ENCODE measurements at places on chromosomes 13 and 19.

GRCh38 chr19:6723108-6723618 lies 2.7 kb upstream of the C3 start:
- DNase-seq: no peak

- DNase-seq: no peak
These were observed 22.8 kb downstream of the SUGP2 start for GRCh38 chr19:19010551-19010950.

- DNase-seq: no peak
These were observed 133.0 kb downstream of the DCT start for GRCh38 chr13:94346261-94347019.

DNA sequence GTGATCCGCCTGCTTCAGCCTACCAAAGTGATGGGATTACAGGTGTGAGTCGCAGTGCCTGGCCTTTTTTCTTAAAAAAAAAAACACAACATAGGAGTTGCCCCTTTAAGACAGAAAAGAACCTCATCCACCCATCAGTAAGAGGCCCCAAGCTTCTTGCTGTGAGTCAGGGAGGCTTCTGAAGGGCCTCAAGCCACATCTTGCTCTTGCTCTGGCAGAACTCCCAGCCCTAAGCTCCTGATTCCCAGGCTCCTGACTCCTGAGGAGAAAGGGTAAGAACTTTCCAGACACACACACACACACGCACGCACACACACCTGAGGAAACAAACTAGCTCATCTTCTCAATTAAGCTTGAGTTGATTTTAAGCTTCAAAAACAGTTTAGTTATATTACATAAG lies 6.9 kb downstream of the ETFB start:
- no peak for DNase-seq

DNA sequence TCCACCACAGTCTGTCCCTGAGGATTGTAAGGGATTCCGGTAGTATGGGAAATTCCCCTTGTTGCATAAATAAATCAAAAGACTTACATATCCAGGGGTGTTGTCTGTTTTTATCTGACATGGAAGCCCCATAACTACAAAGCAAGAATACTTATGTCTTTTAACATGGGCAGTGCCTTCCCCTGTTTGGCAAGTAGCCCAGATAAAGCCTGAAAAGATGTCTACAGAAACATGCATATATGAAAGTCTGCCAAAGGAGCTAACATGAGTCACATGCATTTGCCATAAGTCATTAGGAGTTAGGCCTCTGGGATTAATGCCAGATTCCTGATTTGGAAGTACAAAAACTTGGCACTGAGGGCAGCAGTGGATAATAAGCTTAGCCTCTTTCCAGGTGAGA lies 62.1 kb downstream of the ZNF737 start:
- no peak for DNase-seq

GRCh38 chr13:30140973-30141372 lies 166.4 kb downstream of the KATNAL1 start:
- DNase-seq: no peak

- DNase-seq: no peak
These were observed 152.6 kb upstream of the KL start for GRCh38 chr13:32863596-32863995.

DNA sequence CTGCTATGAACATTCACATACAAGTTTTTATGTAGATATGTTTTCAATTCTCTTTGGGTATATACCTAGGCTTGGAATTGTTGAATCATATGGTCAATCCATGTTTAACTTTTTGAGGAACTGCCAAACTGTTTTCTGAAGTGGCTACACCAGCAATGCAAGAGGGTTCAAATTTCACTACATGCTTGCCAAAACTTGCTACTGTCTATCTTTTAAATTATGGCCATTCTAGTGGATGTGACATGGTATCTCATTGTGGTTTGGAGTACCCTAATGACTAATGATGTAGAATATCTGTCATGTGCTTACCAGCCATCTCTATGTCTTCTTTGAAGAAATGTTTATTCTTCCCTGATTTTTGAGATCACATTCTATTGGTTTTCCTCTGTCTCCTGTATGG lies 860.3 kb downstream of the DIAPH3 start:
- peak; percentile 30 for DNase-seq

DNA sequence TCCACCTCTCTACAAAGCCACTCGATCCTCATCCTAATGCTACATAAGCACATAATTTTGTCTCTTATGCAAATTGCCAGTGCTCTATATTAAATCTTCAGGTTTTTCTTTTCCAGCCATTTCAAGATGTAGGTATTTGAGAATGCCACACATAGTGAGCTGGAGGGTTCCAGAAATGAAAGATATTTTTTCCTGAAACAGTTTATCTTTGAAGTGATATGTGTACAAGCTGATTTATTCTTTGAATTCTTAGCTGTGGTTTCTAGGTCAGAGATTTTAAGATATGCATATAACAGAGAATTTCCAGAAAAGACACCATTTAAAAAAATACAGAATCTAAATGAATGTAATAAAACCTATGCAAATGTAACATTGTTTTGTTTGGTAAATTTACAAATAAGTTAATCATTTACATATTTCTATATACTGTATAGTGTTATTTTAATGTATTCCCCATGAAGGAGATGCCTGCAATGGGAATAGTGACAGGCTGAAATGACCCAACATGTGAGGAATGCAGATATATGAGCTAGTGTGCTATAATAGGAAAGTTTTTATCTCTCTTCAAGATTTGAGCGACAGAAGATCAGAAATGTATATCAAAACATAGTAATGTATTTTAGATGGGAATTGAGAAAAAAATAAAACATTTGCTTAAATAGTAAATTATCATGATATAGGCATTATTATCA lies 570.2 kb downstream of the SLITRK1 start:
- no peak for DNase-seq

DNA sequence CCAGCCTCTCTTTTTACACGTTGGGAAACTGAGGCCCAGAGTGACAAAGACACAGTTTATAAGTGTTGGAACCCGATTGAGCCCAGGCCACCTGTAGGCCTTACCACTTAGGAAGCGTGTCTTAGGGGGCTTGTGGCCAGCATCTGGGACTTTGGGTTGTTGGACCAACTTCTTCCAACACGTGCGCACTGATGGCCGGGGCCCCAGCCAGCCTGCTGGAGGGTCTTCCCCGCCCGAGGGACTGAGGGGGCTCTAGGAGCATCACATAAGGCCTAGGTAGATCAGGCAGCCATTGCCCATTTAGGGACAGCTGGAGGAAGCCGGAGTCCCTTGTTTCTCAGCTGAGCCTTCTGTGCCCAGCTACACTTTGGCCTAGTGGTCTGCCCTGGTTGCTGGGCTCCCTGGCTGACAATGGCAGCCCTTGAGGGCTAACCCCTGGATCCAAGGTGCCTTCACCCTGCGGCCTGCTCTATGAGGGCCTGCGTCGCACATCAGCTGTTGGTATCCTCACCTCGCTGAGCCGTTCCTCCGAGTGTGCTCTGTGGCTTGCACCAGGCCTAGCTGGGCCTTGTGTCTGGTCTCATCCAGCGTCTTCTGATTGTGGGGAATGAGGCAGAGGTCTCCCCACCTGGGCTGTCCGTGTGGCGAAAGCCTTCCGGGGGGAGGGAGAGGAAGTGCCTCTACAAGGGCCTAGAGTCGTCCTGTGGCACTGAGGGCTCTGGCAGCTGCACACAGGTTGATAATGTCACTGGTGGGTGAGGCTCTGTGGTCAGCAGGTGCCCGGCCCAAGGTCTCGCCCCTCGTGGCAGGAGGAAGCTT lies 1.2 kb downstream of the RAB11B start:
- DNase-seq: no peak

- no peak for DNase-seq
These were observed 3.0 kb upstream of the C19orf81 start for GRCh38 chr19:50646074-50646807.

DNA sequence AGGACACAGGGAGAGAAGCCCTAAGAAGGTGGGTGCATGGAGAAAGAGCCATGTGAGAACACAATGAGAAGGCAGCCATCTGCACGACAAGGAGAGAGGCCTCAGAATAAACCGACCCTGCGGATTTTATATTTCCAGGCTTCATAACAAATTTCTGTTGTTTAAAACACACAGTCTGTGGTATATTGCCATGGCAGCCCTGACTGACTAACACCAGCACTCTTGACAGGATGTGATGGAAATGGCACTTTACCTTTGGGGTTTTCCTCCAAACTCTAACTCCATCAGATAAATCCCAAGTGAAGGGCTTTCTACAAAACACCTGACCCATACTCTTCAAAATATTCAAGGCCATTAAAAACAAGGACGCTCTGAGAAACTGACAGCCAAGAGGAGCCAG lies 13.2 kb upstream of the MED4 start:
- no peak for DNase-seq

- DNase-seq: no peak
These were observed 31.6 kb downstream of the SHISA2 start for GRCh38 chr13:26019881-26020870.

- no peak for DNase-seq
These were observed 561 bp upstream of the GJA3 start for GRCh38 chr13:20161275-20161950.

DNA sequence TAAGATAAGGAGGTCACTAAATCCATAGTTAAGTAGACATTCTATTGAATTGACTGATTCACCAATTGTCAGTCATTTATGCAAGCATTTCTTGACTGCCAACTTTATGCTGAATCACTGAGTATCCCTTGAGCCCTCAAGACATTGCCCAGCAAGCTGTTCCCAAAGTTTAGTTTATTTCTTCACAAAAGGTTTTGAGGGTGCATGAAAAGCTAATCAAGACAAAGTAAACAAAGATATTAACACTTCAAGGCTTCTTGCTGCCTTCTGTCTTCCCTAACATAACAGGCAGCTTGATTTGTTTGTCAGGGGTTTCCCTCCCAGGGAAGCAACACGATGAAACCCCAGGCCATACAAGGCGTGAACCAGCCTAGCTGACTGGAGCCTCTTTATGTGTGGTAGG lies 374.4 kb downstream of the SPRY2 start:
- DNase-seq: no peak

DNA sequence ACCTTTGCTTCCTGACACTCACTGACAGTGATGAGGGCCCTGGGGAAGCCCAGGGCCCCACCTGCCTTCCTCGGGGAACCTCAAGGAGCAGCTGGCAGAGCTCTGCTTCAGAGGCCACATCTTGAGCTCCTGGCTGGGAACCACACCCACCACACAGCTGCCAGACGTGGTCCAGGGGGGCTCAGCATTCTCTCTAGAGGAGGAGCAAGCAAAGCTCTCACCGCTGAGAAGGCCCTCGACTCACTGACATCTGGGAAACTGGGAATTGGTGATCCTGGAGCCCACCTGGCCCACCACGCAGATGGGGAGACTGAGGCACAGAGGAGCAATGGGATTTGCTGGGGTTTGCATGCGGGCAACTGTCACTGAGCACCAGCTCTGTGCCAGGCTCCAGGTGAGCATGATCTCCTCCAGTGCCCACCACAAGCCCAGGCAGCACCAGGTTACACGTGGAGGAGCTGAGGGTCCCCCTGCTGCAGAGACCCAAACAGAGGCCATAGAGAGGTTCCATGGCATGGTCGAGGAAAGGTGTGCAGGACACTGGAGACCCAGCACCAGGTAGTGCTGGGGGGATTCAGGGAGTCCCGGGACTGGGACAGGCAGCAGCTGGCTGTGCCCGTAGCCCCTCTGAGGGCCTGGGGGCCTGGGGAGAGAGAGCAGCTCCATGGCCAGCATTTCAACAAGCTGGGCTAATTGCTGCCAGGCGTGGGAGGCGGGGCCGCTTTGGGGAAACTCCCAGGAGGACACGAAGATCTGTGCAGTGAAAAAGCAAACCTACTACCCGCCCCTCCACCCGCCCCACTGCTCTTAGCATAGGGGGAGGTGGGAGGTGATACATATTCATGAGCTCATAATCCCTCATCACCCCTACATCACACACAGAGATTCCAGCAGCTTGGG lies 33.4 kb downstream of the PEPD start:
- DNase-seq: no peak

DNA sequence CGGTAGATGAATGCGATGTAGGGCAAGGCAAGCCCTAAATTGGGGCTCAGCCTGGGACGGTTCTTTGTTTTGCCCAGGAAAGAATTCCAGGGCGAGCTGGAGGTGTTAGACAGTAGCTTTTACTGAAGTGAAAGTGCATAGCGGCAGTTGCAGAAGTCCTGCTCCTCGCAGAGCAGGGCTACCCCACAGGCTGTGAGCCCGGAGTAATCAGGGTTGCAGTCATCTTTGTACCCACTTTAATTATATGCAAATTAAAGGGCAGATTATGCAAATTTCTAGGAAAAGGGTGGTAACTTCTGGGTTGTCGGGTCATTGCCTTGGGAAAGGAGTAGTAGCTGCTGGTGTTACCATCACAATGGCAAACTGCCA lies 30.5 kb downstream of the VAV1 start:
- DNase-seq: no peak

GRCh38 chr13:113144255-113144629 lies 14.2 kb upstream of the PROZ start:
- DNase-seq: no peak

GRCh38 chr13:105346141-105346775 lies 1189.2 kb downstream of the EFNB2 start:
- no peak for DNase-seq

GRCh38 chr19:34275705-34276104 lies 21.4 kb downstream of the GARRE1 start:
- DNase-seq: no peak

GRCh38 chr19:35141837-35142605 lies 1.0 kb upstream of the FXYD7 start:
- DNase-seq: peak; percentile 39

DNA sequence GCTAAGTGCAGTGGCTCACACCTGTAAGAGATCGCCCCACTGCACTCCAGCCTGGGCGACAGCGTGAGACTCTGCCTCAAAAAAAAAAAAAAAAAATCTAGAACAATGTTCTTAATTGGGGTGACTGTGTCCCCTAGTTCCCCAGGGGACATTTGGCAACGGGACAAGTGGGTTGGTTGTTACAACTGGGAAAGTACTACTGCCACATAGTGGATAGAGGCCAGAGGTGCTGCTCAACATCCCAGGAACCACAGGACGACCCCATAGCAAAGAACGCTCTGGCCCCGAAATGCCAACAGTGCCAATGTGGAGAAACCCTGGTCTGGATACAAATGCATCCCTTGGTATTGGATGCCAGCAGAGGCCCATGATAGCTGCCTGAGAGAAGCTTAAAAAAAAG lies 11.8 kb downstream of the NLRP12 start:
- no peak for DNase-seq

DNA sequence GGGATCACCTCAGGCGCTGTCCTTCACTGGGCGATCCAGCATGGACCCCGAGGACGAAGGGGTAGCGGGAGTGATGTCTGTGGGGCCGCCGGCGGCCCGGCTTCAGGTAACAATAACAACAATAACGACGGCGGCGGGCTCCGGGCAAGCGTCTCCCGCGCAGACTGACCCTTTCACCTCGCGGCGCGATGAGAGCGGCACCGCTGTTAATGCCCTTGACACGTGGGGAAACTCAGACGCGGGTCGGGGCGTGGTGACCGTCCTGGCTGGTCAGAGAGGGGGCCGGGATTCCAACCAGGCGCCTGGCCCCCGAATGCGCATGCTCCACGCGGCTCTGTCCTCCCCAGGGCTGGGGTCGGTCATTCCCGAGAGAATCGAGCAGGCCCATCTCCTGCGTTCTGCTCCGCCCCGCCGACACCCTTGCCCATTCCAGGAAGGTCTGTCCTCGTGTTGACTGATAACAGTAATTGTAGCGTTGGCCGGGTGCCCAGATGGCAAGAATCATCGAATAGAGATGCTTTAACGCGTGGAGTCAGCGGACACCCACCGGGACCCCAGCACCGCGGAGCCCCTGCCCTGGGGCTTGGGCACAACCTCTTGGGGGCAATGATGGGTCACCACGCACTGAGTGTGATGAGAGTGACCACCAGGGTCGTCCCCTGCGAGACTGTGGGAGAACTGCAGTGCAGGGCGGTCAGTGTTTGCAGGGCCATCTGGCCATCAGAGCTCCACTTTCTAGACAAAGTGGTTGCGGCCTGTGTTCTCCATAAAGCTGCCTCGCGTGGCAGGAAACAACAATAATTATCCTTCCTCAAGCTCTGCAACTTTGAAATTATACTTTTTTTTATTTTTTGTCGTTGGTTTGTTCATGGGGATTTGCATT lies 528 bp downstream of the ZNF8 start:
- peak; percentile 48 for DNase-seq
